ENCODE measurements at places on chromosomes 2 and 18.

DNA sequence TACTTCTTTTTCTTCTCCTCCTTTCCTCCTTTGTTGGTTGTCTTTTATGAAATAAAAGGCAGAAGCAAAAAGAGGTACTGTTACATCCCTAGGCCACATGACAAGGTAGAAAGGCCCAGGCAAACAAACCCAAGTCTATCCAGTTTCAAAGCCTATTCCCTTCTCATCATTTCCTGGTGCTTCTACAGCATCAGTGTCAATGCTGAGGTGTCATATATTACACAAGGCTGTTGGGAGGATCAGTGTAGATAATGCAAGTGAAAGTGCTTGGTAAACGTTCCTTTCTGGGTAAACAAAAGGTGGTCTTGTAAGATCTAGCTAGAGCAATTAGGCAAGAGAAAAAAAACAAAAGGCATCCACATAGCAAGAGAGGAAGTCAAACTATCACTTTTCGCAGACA is 64.9 kb downstream of the EVA1A start:
- DNase-seq = no peak

- DNase-seq = no peak
Measured at GRCh38 chr2:37793004-37793403, 121.6 kb upstream of the CDC42EP3 start.

DNA sequence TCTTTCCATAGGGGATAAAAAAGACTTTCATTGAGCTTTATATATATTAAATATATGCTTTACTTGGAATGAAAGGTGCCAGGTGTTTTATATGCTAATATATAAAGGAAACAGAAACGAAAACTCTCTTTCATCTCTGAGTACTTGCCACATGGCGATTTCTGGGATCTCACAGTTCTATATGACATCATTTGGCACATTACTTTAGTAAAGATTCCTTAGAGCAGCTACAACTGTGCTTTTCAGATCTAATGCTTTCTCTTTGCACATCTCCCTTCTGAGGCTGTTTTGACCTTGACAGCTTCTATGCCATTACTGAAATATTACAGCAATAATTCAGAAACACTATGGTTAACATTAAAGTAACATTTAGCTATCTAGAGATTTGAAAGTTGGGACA is 1082.9 kb upstream of the CDH2 start:
- peak; percentile 1 for DNase-seq

DNA sequence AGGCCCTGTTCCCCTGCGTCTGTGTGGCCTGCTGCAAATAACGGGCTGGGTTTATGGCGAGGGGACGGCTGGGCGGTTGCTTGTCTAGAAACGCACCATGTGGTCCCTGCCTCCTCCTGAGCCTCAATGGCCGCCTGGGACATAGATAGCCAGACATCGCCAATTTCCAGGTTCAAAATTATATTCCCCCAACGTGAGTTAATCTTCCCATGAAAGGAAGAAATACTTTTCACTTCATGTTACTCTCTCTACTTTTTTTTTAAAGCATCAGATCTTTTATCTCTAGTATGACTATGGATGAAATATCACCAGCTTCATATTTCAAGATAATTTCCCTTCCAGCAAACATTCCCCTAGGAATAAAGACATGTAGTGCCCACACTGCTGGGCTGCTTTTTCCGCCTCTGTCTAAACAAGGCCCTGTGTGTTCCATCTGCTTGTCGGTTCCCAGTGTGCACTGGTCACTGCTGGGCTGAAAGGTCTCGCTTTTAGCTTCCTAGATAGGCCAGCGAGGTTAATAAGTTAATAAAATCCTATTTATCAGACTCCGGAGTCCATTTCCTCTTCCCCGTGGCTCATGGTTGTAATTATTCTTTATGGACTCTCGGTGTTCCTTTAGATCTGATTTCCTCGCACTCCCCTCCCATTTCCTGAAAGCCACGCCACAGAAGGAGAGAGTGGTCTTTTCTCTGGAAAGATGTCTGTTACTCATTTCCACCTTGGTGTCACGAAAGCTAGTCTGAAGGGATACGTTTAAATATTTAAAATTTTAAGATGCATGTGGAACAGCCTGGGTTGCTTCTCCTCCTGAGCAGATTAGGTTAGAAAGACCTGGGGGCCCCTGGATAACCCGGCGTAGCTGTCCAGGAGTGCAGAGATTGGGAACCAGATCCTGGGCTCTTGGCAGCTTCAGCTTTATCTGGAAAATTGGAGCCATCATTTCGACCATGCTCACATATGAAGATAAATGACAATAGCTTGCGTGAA is 196.6 kb upstream of the COPS8 start:
- DNase-seq = no peak

GRCh38 chr18:10094154-10094553 is 180.3 kb downstream of the VAPA start:
- peak; percentile 61 for DNase-seq

DNA sequence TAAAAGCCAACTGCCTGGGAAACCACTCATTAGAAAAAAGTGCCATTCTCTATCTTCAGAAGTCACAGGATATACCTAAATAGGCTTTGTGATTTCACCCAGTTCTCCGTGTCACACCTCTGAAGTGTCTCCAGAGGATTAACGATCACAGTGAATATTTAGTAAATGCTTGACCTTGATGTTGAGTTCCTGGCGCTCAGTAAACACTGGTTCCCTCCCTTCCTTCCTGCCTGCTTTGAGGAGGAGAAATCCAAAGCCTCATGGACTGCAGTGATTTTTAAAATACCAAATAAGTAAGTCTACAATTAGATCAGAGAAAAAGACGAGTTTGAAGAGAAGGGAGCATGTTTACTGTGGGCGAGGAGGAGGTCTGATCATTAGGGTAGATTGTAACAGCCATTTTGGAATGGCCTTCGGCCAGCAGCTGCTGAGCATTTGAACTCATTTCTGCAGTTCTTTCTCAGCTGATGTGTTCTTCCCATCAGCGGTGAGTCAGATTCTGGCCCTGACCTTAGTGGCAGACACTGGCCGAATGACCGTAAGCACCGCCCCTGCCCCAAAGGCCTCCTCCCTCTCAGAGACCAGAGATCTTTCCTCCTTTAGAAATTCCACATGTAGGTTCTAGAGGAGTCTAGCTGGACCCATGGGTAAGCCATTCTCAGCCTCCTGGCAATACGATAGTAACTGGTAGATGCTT is 62.1 kb upstream of the SLC16A14 start:
- peak; percentile 89 for DNase-seq

GRCh38 chr2:31271851-31272267 is 37.9 kb downstream of the EHD3 start:
- DNase-seq = peak; percentile 69

DNA sequence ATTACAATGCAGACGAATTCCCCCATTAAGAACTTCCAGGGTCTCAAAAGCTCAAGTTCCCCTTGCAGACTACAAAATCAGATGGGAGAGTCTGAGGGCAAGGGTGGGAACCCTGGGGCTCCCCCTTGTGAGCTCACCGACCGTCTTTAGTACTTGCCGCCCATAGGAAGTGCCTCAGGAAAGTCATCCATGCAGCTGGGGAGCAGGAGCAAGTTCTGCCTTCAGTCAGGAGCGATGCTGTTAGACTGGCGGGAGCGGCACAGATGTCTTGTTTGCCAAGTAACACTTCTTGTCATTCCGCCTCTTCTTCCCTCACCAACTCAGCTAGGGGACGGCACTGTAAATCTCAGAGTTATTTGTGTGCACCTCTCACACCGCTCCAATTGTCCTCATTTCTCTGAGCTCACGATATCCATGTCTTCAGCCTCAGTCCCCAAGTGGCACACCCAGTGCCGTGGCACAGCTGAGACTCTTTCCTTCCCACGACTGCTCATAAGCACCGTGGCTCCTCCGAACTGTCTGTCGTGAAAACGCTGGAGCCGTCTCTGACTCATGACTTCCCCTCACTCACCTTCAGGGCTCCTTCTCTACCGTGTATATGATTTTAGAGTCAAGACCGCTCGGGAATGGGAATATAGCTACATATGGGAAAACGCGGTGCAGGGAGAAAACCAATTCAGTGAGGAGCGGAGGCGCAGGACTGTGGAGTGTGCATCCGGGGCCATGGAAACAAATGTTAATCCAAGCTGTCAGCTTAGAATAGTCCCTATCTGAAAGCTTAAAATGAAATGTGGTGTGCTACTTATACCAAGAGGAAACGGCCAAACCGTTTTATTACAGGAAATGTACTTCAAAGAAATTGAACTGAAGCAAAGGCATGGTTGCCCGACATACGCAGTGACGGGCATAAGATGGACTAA is 34.0 kb downstream of the UXS1 start:
- DNase-seq = no peak

- DNase-seq = no peak
Measured at GRCh38 chr2:9390991-9391390, 32.3 kb downstream of the ITGB1BP1 start.

DNA sequence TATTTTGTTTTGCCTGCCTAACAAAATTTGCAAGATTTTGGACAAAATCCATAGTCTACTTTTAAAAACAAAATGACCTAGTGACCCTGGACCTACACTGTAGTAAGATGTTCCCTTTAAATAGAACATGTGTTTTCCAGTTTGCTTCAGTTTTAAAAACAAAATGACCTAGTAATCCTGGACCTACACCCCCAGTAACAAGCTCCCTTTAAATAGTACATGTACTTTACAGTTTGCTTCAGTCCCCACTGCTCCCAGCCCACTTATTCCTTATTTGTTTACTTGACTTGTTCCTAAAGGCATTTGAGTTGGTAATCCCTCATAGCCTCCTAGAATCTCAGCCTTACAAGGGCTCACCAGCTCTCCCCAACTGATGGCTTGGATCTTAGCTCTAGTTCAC is 34.5 kb upstream of the HTR2B start:
- peak; percentile 48 for DNase-seq

- DNase-seq = peak; percentile 21
Measured at GRCh38 chr2:100105678-100106054, 36.7 kb downstream of the AFF3 start.

DNA sequence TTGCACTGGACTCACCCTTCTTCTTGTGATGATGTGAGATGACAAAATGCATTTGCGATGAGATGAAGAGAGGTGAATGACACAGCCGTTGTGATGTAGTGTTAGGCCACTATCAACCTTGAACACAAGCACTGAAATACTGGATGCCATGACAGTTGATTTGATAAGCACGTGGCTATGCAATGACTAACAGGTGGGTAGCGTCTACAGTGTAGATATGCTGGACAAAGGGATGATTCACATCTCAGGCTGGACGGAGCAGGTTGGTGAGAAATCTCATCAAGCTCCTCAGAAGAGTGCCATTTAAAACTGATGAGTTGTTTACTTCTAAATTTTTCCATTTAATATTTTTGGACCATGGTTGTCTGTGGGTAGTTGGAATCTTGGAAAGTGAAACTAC is 375.8 kb upstream of the LYPD1 start:
- no peak for DNase-seq

DNA sequence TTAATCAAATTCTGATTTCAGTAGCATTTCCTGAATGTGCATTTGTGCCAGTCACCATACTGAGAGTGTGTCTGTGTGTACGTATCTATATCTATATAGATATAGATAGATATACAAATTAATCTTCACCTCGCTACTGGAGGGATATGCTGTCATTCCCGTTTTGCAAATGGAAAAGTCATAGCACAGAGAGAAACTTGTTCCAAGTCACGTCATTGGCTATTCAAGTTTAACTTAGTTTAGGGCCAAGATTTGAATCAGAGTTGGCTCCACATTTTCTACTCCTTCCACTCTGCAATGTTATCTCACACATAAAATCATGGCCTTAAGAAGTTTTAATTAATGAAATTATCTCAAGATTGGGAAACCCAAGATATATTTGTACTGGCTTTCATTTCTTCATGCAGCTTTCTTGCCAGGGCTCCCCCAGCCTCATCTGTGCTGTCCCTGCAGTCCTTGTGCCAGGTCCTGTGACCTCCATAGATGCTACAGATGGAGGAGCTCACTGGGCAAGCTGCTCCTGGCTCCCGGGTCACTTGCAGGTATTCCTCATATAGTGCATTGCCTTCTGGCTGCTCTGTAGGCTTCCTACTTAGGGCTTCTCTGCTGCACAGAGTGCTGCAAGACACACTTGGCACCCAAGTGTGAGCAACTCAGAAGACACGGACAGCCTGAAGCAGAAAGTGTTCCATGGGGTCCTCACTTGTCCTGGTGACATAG is 245.8 kb downstream of the KCNS3 start:
- no peak for DNase-seq

DNA sequence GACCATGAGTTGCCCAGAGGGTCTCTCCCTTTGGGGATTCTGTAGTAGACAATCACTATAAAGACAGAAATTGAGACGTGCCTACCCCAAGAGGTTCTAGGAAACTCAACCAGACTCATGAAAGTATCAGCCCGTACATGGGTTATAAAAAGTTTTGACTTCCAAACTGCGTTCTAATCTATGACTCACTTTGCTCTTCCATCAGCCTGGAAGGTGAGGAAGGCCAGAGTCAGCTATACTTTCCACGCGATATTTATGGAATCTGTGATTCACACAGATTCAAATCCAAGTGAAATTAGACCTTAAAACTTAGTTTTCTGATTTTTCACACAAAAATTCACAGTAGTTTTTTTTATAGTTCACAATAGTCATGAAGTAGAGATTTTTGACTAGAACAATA is 7.7 kb upstream of the LYPD1 start:
- peak; percentile 83 for DNase-seq

GRCh38 chr18:74040459-74041332 is 106.9 kb downstream of the FBXO15 start:
- DNase-seq = peak; percentile 26

GRCh38 chr2:28338831-28339321 is 53.8 kb upstream of the FOSL2 start:
- DNase-seq = peak; percentile 24

DNA sequence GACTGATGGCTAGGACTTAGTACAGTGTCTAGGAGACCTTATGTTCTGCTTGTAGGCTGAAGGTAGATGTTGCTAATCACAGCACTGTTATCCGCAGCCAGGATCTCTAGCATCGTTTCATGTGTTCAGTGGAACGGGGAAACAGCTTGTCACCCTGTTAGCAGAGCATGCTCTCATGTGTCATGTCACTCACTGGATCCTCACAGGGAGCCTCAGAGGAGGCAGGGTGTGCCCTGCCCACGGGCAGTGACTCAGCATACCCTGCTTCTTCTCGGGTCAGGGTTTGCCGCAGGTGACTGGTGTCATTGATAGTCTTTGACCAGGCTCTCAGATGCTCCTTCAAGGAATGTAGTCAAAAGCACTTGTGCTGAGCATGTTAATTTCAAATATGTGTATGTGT is 44.4 kb downstream of the RPIA start:
- DNase-seq = no peak

- DNase-seq = no peak
Measured at GRCh38 chr2:227881866-227882517, 10.6 kb downstream of the DAW1 start.

GRCh38 chr2:10235909-10236550 is 66.7 kb upstream of the HPCAL1 start:
- DNase-seq = no peak

DNA sequence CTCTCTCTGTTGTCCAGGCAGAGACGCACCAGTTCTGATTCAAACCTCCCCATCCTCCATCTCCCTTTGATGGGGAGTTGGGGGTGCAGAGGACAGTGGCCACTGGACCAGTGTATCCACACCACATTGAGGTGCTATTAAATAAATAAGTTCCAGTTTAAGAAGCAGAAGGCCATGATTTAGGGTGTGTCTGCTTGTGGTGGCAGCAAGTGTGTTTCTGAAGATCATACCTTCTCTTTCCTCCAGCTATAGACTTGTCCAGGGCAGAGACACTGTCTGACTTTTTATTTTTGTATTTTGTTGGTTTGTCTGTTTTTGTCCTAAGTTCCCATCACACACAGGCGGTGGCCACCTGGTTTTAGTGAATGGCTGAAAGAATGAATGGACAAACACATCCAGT is 16.5 kb upstream of the INO80C start:
- no peak for DNase-seq

GRCh38 chr2:178859730-178860129 is 52.5 kb upstream of the TTN start:
- no peak for DNase-seq

GRCh38 chr18:11106894-11107293 is 42.5 kb downstream of the PIEZO2 start:
- no peak for DNase-seq

Data from EH (cell line).